ENCODE measurements at places on chromosomes 4 and X.

DNA sequence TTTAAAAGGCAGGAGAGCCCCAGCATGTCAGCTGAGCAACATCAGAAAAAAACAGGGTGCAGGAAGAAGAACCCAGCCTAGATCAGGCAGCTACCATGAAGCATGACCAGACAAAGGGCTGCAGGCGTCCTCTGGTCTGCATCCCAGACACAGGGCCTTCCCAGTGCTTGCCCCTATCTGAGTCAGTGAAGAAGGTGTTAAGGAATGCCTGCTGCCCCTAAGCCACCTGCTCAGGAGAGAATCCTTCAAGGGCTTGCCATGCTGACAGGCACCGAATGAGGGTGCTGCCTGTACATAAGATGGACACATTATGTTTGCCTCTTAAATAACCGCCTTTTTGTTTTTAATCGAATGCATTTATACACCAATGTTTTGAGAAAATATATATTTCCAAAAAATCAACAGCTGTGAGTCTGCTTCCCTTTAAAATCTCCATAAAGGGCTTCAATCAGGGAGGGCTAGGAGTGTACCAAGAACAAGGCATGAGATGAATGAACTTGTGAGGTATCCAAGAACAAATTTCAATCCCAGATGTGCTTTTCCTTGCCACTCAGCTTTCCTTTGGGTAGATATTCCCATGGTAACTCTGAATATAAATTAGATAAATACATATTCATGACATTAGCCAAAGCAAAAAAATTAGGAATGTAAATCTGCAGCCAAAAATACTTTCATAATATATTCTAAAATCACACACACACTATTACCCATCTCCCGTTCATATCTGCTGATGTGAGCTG lies 85.1 kb downstream of the SLC9A7 start:
- H3K4me1 ChIP-seq = no peaks in the 10 kb centered on the region
- H3K4me3 ChIP-seq = no peak overlapping the region
- no peaks in the 10 kb centered on the region for H3K36me3 ChIP-seq
- DNase-seq = no peak
- H3K27ac ChIP-seq = no peak overlapping the region
- H3K27me3 ChIP-seq = no peaks in the 10 kb centered on the region

- H3K36me3 ChIP-seq = no peaks in the 10 kb centered on the region
- H3K4me1 ChIP-seq = peaks cover 19% of the 10 kb centered on the region
- H3K27me3 ChIP-seq = no peaks in the 10 kb centered on the region
- no peak overlapping the region for H3K27ac ChIP-seq
- DNase-seq = no peak
Measured at GRCh38 chr4:132592340-132592739, 556.8 kb upstream of the PCDH10 start.

DNA sequence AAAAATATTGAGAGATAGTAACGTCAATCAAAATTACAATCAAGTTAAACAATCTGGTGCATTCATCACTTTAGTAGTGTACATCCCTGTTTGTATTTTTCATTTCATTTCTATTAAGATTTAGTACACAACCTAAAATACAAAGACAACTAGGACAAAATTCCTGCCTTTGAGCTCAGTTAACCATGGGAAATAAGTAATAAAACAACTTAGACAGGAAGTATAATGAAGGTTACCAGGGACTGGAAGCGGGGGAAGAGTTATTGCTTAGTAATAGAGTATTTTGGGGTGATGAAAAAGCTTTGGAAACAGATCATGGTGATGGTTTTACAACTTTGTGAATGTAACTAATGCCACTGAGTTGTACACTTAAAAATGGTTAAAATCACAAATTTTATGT lies 25.6 kb upstream of the ATXN3L start:
- DNase-seq = no peak
- H3K4me1 ChIP-seq = peaks cover 18% of the 10 kb centered on the region
- no peaks in the 10 kb centered on the region for H3K27me3 ChIP-seq

- peak overlapping the region; percentile 95 for H3K27ac ChIP-seq
- peaks cover 9% of the 10 kb centered on the region for H3K27me3 ChIP-seq
- no peak for DNase-seq
- peak overlapping the region; percentile 90 for H3K4me3 ChIP-seq
- H3K36me3 ChIP-seq = no peaks in the 10 kb centered on the region
Measured at GRCh38 chr4:3387154-3387942, 54.4 kb upstream of the HGFAC start.

GRCh38 chrX:153161952-153162351 lies 17.1 kb upstream of the MAGEA1 start:
- H3K4me3 ChIP-seq = no peak overlapping the region
- DNase-seq = no peak
- no peaks in the 10 kb centered on the region for H3K36me3 ChIP-seq
- no peaks in the 10 kb centered on the region for H3K4me1 ChIP-seq

DNA sequence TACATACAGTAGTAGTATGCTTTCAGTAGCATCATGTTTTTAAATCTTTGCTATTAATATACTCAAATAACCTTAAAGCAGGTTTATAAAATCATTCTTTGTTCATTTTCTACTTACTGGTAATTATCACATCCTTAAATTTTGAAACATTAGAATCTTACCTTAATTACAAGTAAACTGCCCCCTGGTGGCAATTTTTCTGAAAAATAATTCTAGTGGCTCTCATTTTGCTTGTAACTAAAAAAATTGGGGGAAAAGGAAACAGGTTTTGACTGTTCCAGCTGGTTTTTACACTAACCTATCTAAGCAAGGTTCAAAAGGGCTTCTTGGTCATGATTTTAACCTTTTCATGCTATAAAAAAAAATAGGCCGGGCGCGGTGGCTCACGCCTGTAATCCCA lies 18.5 kb upstream of the DCAF4L1 start:
- H3K36me3 ChIP-seq = peaks cover 3% of the 10 kb centered on the region
- H3K27ac ChIP-seq = no peak overlapping the region
- H3K4me1 ChIP-seq = no peaks in the 10 kb centered on the region

DNA sequence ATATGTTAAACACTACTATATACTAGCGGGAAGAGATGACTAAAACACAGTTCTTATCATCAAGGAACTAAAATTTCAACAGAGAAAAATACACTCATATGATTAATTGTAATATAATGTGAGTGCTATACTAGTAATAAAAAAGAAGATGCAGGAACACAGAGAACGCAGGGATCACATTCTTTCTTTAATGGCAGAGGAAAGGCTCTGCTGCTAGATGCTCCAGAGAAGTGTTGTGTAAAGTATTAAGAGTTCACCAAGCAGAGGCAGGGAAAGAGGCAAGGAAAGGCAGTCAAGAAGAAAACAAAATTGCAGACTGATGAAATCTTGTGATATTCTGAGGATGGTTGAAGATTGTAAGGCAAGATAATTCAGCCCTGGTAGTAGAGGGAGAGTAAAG lies 394.7 kb downstream of the PDGFC start:
- no peaks in the 10 kb centered on the region for H3K36me3 ChIP-seq
- peak overlapping the region; percentile 5 for H3K27ac ChIP-seq
- H3K4me1 ChIP-seq = peaks cover 49% of the 10 kb centered on the region
- no peak for DNase-seq

GRCh38 chr4:182369211-182369610 lies 126.0 kb downstream of the TENM3 start:
- no peaks in the 10 kb centered on the region for H3K36me3 ChIP-seq
- no peaks in the 10 kb centered on the region for H3K27me3 ChIP-seq
- H3K4me3 ChIP-seq = peak overlapping the region; percentile 19
- peaks cover 31% of the 10 kb centered on the region for H3K4me1 ChIP-seq
- DNase-seq = peak; percentile 33

- no peaks in the 10 kb centered on the region for H3K27me3 ChIP-seq
- no peak overlapping the region for H3K4me3 ChIP-seq
- H3K4me1 ChIP-seq = no peaks in the 10 kb centered on the region
Measured at GRCh38 chr4:166625018-166625637, 609.2 kb downstream of the SPOCK3 start.

GRCh38 chr4:17957688-17958087 lies 63.9 kb downstream of the LCORL start:
- H3K27ac ChIP-seq = peak overlapping the region; percentile 42
- H3K36me3 ChIP-seq = peaks cover 39% of the 10 kb centered on the region
- H3K4me3 ChIP-seq = no peak overlapping the region
- no peaks in the 10 kb centered on the region for H3K27me3 ChIP-seq

DNA sequence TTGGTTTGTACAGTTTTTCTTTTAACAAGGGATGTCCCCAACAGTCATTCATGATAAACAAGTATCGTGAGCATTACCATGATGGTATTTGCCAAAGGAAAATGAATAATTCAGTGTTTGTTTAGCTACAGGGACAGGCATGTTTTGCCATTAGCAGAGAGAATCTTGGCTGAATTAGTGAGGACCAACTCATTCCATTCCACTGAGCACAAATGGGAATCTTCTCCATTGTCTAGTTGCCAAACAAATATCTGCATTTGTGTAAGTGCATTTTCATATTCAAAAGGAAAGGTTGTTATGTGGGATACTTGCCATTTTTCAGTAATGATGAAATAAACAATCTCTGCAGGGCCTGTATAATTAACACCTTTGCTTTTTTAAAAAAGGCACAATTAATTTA lies 1762.6 kb downstream of the RPA4 start:
- no peaks in the 10 kb centered on the region for H3K27me3 ChIP-seq
- H3K36me3 ChIP-seq = no peaks in the 10 kb centered on the region
- H3K4me1 ChIP-seq = no peaks in the 10 kb centered on the region
- DNase-seq = no peak

- peak overlapping the region; percentile 65 for H3K27ac ChIP-seq
- DNase-seq = peak; percentile 22
- no peaks in the 10 kb centered on the region for H3K27me3 ChIP-seq
- H3K4me1 ChIP-seq = peaks cover 32% of the 10 kb centered on the region
- H3K36me3 ChIP-seq = no peaks in the 10 kb centered on the region
Measured at GRCh38 chr4:24763631-24764297, 31.6 kb upstream of the SOD3 start.

DNA sequence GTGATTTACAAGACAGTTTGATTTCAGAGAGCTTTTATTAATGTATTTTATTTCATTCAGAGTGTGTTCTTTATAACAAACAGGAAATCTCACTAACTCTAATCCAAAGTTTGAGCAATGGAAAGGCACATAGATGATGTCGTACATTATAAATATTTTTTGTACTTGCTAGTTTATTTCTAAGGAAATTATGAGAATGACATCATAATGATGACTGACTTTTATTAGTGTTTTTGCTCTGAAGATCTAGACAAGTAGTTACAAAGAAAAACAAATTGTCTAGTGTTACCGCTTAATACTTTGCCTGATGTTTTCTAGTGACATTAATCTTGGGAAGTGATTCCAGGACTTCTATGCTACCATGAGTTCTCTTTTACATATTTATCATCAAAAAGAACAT lies 43.2 kb downstream of the HHIP start:
- H3K4me3 ChIP-seq = no peak overlapping the region
- no peak overlapping the region for H3K27ac ChIP-seq
- H3K27me3 ChIP-seq = no peaks in the 10 kb centered on the region
- DNase-seq = no peak
- no peaks in the 10 kb centered on the region for H3K36me3 ChIP-seq
- no peaks in the 10 kb centered on the region for H3K4me1 ChIP-seq

- H3K4me1 ChIP-seq = no peaks in the 10 kb centered on the region
- H3K4me3 ChIP-seq = no peak overlapping the region
- DNase-seq = no peak
- H3K27ac ChIP-seq = no peak overlapping the region
- H3K36me3 ChIP-seq = no peaks in the 10 kb centered on the region
Measured at GRCh38 chr4:24190761-24191695, 301.2 kb upstream of the PPARGC1A start.

- H3K27me3 ChIP-seq = no peaks in the 10 kb centered on the region
- no peaks in the 10 kb centered on the region for H3K36me3 ChIP-seq
- DNase-seq = no peak
- no peak overlapping the region for H3K27ac ChIP-seq
- H3K4me3 ChIP-seq = no peak overlapping the region
Measured at GRCh38 chrX:5057786-5058185, 1170.9 kb downstream of the NLGN4X start.

DNA sequence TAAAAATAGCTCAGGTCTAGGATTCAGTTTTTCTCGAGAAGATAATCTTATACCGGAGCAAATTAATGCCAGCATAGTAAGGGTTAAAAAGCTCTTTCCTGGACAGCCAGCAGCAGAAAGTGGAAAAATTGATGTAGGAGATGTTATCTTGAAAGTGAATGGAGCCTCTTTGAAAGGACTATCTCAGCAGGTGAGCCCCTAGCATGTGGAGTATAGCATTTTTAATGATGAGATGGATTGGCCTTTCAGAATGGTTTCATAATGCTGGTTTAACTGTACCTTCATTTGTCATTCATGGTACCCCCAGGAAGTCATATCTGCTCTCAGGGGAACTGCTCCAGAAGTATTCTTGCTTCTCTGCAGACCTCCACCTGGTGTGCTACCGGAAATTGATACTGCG lies 79.4 kb downstream of the SLC10A6 start:
- DNase-seq = no peak
- H3K4me3 ChIP-seq = no peak overlapping the region
- H3K36me3 ChIP-seq = peaks cover 20% of the 10 kb centered on the region
- no peak overlapping the region for H3K27ac ChIP-seq
- H3K27me3 ChIP-seq = no peaks in the 10 kb centered on the region
- no peaks in the 10 kb centered on the region for H3K4me1 ChIP-seq

DNA sequence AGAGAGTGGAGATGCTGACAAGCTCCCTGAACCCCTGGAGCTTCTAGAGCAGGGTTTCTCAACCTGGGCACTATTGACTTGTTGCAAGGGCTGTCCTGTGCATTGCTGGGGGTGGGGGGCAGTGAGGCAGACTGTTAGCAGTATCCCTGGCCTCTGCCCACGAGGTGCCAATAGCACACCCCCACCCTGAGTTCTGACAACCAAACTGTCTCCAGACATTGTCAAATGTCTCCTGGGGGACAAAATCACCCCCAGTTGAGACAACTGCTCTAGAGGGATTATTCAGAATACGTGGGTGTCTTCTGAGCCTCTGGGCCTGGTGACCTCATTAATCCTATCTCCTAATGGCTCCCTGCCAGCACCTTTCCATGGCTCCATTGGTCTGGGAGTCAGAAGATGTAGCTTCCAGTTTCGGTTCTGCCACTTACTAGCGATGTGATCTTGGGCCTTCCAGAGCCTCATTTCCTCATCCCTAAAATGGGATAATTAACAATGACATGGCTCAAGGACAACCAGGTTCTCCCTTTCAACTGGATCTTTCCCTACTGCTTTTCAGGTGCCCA lies 17.6 kb upstream of the PJA1 start:
- peaks cover 20% of the 10 kb centered on the region for H3K27me3 ChIP-seq
- no peak overlapping the region for H3K27ac ChIP-seq
- H3K36me3 ChIP-seq = no peaks in the 10 kb centered on the region
- no peaks in the 10 kb centered on the region for H3K4me1 ChIP-seq
- DNase-seq = no peak

DNA sequence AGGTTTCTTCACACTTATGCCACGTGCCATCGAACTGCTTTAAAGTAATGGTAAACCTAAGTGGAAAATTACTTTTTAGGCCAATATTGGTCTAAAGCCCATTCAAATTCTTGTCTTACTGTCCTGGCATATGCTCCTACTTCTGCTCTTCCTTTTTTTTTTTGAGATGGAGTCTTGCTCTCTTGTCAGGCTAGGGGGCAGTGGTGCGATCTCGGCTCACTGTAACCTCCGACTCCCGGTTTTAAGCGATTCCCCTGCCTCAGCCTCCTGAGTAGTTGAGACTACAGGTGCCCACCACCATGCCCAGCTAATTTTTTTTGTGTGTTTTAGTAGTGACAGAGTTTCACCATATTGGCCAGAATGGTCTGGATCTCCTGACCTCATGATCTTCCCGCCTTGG lies 129.0 kb upstream of the TECRL start:
- H3K4me1 ChIP-seq = no peaks in the 10 kb centered on the region
- no peak for DNase-seq
- no peak overlapping the region for H3K27ac ChIP-seq
- H3K27me3 ChIP-seq = no peaks in the 10 kb centered on the region
- H3K36me3 ChIP-seq = no peaks in the 10 kb centered on the region

- DNase-seq = no peak
- H3K4me1 ChIP-seq = peaks cover 13% of the 10 kb centered on the region
- H3K27me3 ChIP-seq = no peaks in the 10 kb centered on the region
- H3K27ac ChIP-seq = no peak overlapping the region
- H3K4me3 ChIP-seq = no peak overlapping the region
Measured at GRCh38 chr4:80412322-80412721, 76.8 kb downstream of the CFAP299 start.

Measured in HFFc6 (cell line).